Memory B cell (primary cell): ENCODE measurements at places on chromosomes 1 and 21.
A peak's percentile ranks its signal among the peaks of the same experiment; 100 is the strongest.

DNA sequence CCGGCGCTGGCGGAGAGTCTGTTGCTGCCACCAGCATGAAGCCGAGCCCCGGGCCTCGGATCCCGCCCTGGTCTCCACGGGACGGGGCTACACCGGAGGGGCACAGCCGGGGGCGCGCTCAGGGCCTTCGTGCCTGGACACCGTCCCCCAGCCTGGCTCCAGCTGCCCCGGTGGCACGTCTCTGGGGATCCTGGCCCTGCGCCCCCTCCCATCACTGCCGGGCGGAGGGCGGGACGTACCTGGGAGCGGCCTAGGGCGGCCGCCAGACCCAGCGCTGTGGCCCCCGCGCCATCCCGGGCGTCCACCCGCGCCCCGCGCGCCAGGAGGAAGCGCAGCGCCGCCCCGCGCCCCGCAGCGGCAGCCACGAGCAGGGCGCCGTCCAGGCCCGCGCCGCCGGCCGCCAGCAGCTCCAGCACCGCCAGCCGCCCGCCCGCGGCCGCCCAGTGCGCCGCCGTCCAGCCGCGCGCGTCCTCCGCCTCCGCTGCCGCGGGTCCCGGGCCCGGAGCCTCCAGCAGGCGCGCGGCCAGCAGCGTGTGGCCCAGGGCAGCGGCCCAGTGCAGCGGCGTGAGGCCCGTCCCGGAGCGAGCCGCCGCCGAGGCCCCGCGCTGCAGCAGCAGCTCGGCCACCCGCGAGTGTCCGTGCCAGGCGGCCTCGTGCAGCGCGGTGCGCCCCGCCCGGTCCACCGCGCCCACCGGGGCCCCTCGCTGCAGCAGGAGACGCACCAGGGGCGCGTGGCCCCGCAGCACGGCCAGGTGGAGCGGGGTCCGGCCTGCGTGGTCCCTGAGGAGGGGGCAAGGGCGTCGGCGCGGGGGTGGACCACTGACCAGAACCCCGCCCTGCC lies 1.0 kb downstream of the ANKRD65 start:
- peaks cover 2% of the 10 kb centered on the region for H3K36me3 ChIP-seq
- H3K27me3 ChIP-seq = peaks cover 16% of the 10 kb centered on the region
- H3K4me1 ChIP-seq = peaks cover 3% of the 10 kb centered on the region
- no peak overlapping the region for H3K4me3 ChIP-seq
- DNase-seq = no peak

- no peak overlapping the region for H3K27ac ChIP-seq
- no peak overlapping the region for H3K4me3 ChIP-seq
Measured at GRCh38 chr1:30068787-30069472, 654.5 kb downstream of the MATN1 start.

DNA sequence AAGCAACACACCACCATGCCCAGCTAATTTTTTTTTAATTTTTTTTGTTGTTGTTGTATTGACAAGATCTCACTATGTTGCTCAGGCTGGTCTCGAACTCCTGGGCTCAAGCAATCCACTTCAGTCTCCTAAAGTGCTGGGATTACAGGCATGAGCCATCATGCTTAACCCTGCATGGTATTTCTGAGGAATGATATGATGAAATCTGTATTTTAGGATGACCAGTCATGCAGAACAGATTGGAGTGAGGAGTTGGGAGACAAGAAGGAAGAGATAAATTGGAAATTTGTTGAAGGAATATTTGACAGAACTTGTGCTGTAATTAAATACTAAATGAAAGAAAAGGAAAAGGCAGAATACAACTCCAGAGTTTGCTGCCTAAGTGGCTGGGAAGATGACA lies 4.7 kb upstream of the NDUFS5 start:
- no peaks in the 10 kb centered on the region for H3K36me3 ChIP-seq
- no peak overlapping the region for H3K4me3 ChIP-seq
- no peak overlapping the region for H3K27ac ChIP-seq
- peaks cover 1% of the 10 kb centered on the region for H3K27me3 ChIP-seq

DNA sequence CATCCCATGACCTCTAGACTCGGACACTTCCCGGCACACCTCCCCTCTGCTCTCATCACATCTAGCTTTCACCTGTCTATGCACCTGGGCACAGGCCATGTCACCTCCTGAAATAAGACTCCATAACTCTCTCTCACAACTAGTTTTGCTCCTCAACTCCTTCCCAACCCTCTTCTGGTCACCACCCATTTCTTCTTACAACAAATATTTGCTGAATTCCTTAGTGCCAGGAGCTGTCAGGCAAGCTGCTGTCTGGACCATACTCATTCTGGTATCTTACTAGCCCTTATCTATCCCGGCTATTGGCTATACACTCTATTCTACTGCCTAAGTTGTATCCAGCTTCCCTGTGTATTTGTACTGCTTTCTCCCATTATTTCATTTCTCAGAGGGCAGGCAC lies 49.1 kb downstream of the LRRC71 start:
- H3K4me3 ChIP-seq = no peak overlapping the region
- H3K27ac ChIP-seq = no peak overlapping the region
- peaks cover 11% of the 10 kb centered on the region for H3K27me3 ChIP-seq
- H3K36me3 ChIP-seq = no peaks in the 10 kb centered on the region
- H3K4me1 ChIP-seq = no peaks in the 10 kb centered on the region

DNA sequence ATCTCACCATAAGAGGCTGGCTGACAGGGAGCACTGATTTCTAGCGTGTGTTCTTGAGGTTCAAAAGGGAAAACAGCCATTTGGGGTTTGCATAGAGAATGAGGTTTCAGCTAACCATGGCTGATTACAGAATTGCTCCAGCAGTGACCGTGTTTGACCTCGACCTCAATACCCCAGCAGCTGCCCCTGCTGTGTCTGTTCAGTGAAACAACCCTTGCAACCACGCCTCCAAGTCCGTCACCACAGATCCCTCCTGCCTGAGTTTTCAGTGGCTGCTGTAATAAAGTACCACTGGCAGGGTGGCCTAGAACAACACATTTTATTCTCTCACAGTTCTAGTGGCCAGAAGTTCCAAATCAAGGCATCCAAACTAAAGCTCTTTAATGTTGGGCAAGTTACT lies 147.7 kb downstream of the HUNK start:
- H3K27ac ChIP-seq = no peak overlapping the region
- peaks cover 1% of the 10 kb centered on the region for H3K27me3 ChIP-seq
- no peaks in the 10 kb centered on the region for H3K36me3 ChIP-seq
- no peak overlapping the region for H3K4me3 ChIP-seq

- DNase-seq = no peak
- H3K4me3 ChIP-seq = no peak overlapping the region
- H3K27ac ChIP-seq = peak overlapping the region; percentile 56
Measured at GRCh38 chr1:32197837-32198236, 2.6 kb upstream of the CCDC28B start.

- H3K27ac ChIP-seq = no peak overlapping the region
- peaks cover 8% of the 10 kb centered on the region for H3K4me1 ChIP-seq
- no peaks in the 10 kb centered on the region for H3K36me3 ChIP-seq
- H3K4me3 ChIP-seq = no peak overlapping the region
Measured at GRCh38 chr1:87795615-87796337, 467.1 kb downstream of the LMO4 start.

GRCh38 chr1:198253259-198253658 lies 96.5 kb downstream of the NEK7 start:
- peaks cover 5% of the 10 kb centered on the region for H3K36me3 ChIP-seq
- H3K27me3 ChIP-seq = no peaks in the 10 kb centered on the region
- peak overlapping the region; percentile 28 for H3K27ac ChIP-seq
- H3K4me1 ChIP-seq = peaks cover 25% of the 10 kb centered on the region

DNA sequence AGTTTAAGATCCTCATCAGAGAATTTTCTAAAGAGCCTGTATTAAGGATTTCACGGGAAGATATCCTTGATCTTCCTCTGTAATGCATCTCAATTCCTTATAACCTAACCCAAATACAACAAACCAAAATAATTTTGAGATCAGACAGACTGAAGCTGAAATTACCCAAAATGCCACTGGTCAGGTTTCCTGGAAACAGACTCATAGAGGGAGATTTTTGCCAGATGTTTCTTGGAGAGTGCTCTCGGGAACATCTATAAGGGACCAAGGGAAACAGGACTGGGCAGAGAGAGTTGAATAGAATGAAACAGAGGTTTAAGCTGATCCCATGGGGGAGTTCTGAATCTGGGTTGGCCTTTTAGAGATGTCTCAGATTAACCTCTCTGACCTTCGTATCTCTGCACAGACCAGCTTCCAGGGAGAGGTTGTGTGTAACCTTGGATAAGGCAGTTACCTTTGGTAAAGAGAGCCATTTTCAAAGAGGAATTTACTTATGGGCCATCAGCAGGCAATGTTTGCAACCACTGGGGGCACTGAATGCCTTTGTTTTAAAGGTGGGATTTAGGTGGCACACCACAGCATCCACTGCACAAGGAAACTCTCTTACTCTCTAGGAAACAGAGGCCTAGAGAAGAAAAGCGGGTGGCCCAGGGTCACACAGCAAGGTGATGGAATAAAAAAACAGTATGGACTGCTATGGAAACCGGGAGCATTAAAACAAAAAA lies 130.8 kb upstream of the SGIP1 start:
- peak overlapping the region; percentile 76 for H3K27ac ChIP-seq
- H3K36me3 ChIP-seq = no peaks in the 10 kb centered on the region
- H3K27me3 ChIP-seq = no peaks in the 10 kb centered on the region

DNA sequence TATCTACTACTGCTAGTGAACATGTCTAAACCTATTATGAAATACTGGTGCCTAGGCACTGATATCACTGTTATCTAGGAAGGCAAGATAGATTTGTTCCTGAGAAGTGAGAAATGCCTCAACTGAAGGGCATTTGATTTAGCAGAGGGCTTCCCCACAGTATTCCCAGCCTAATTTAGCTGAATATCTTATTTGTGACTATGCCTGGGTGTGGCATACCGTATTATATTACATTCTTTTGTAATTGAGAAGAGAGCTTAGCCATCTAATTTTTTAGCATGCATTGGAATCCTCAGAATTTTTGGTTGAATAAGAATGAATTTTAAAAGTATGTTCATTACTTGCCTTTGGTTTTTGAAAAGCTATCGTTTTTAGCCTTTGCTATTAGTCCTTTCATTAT lies 99.1 kb downstream of the ZP4 start:
- no peak for DNase-seq
- H3K4me3 ChIP-seq = no peak overlapping the region
- no peaks in the 10 kb centered on the region for H3K4me1 ChIP-seq
- no peaks in the 10 kb centered on the region for H3K36me3 ChIP-seq
- H3K27ac ChIP-seq = no peak overlapping the region
- no peaks in the 10 kb centered on the region for H3K27me3 ChIP-seq

DNA sequence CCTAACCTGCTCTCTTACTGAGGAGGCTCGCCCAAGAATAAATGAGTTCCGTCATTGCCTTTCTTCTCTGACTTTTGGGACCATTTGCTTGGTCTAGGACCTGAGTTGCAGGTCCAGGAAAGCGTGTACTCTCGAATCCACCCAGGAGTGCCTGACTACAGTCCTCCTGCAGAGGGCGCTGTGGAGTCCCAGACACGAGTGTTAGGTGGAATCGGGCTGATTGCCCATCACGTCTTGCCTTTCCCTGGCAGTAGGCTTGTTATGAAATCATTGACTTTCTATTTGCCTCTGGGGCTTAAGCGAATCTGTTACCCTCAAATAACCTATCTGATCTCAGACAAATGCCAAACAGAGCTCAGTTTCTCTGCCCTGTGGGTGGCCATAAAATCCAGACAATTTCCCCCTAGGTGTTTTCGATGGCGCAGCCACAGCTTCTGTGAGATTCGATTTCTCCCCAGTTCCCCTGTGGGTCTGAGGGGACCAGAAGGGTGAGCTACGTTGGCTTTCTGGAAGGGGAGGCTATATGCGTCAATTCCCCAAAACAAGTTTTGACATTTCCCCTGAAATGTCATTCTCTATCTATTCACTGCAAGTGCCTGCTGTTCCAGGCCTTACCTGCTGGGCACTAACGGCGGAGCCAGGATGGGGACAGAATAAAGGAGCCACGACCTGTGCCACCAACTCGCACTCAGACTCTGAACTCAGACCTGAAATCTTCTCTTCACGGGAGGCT lies at the start of gene IL20:
Gene IL20, plus strand, starts transcription at position 685 of the 733 bp plus-strand sequence. CDS start 230 bp downstream, outside the sequence.
- peak; percentile 86 for DNase-seq
- peaks cover 8% of the 10 kb centered on the region for H3K4me1 ChIP-seq
- no peak within 1 kb of the TSS for H3K4me3 ChIP-seq
- H3K36me3 ChIP-seq = peaks cover 2% of the 10 kb centered on the region

- H3K4me3 ChIP-seq = peak overlapping the region; percentile 64
- H3K27me3 ChIP-seq = no peaks in the 10 kb centered on the region
- no peak for DNase-seq
- peak overlapping the region; percentile 73 for H3K27ac ChIP-seq
- no peaks in the 10 kb centered on the region for H3K36me3 ChIP-seq
Measured at GRCh38 chr1:247408100-247408499, 7.9 kb upstream of the NLRP3 start.

DNA sequence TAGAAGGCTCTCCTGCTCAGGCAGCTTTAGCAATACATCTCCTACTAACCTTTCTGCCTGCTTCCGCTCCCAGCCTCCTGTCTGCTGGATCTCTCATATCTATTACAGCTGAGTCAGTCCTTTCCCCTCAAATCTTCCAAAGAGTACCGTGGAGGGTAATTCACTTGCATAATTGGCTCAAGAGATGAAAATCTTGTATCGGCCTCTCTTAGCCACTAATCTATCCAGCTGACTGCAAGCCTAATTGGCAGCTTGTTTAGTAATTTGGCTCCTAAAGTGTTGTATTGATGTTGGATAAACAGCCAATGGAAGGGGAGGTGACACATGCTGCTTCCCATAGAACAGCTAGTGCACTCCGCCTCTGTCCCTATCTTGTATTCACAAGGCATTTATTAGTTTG lies 195.7 kb downstream of the GPATCH2 start:
- no peaks in the 10 kb centered on the region for H3K27me3 ChIP-seq
- H3K27ac ChIP-seq = no peak overlapping the region
- H3K36me3 ChIP-seq = peaks cover 34% of the 10 kb centered on the region
- no peak overlapping the region for H3K4me3 ChIP-seq
- no peaks in the 10 kb centered on the region for H3K4me1 ChIP-seq
- no peak for DNase-seq

DNA sequence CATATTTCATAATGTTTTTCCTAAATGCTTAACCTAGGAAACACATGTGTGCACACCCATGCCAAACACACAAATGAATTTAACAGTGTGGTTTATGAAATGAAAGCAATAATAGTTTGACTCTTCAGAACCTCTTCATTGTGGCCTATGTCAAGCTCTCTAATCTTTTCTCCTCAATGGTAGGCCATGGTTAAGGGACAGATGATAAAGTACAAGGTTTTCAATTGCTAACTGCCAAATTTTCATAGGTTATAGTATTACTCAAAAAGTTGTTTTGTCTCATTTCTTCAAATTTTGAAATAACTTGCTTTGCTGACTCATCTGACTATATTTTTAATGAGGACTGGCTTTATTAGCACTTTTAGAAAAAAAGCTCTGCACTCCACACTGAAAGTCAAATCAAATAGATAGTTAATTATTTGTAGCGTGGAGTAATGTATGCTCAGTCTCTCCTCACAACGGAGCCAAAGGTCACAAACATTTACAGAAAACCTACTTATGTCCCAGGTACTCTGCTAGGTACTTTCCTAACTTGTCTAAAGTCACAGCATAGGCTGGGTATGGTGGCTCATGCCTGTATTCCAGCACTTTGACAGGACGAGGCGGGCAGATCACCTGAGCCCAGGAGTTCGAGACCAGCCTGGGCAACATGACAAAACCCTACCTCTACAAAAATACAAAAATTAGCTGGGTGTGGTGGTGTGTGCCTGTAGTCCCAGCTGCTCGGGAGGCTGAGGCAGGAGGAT lies 3.0 kb upstream of the ADCY10 start:
- no peaks in the 10 kb centered on the region for H3K4me1 ChIP-seq
- H3K27ac ChIP-seq = no peak overlapping the region
- H3K27me3 ChIP-seq = no peaks in the 10 kb centered on the region
- H3K4me3 ChIP-seq = no peak overlapping the region
- DNase-seq = no peak

GRCh38 chr1:177024623-177025022 lies 139.9 kb downstream of the ASTN1 start:
- H3K27ac ChIP-seq = no peak overlapping the region
- H3K4me1 ChIP-seq = no peaks in the 10 kb centered on the region
- H3K4me3 ChIP-seq = no peak overlapping the region
- DNase-seq = no peak
- H3K27me3 ChIP-seq = peaks cover 3% of the 10 kb centered on the region
- no peaks in the 10 kb centered on the region for H3K36me3 ChIP-seq
